Esophagus muscularis mucosa (tissue), 4 donors: ENCODE measurements at places on chromosomes 12 and 14. TPM values are rescaled to one million over a fixed set of nuclear protein-coding genes. Genes with fewer than 3 reads are reported as not detected.

GRCh38 chr12:49673446-49674317, 33.5 kb downstream of the FMNL3 start:
- DNase-seq = peak; percentile 95

DNA sequence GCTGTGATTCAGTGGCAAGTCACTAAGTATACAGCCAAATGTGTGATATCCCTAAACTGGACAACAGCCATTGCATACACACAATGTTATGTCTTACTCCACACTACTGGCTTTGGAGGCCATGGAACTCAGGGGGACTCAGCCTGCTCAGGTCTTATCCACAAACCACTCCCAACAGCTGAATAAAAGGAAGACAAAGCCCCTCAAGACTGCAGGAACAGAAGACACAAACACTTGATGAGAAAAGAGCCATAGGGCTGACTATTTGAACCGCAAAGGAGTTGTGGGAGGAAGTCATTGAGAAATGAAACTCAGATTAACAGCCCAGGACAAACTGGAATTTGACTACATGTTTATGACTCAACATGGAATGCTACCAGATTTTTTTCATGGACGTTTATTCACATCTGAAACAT, 40.9 kb downstream of the PTGER2 start:
- DNase-seq = no peak

GRCh38 chr14:24269368-24269767, 2.0 kb downstream of the RABGGTA start:
- no peak for DNase-seq

GRCh38 chr12:121723200-121723599, 10.6 kb downstream of the TMEM120B start:
- DNase-seq = no peak

The PLEKHG7 gene
- not detected for total RNA-seq
